ENCODE measurements at places on chromosomes 2 and 18.
A peak's percentile ranks its signal among the peaks of the same experiment; 100 is the strongest.

- no peak for DNase-seq
These were observed 255.1 kb downstream of the MYT1L start for GRCh38 chr2:2075875-2076529.

GRCh38 chr2:44578471-44579093, 216.8 kb downstream of the CAMKMT start:
- DNase-seq, result no peak

GRCh38 chr2:18244845-18245244, 315.6 kb downstream of the RDH14 start:
- DNase-seq, result peak; percentile 96

DNA sequence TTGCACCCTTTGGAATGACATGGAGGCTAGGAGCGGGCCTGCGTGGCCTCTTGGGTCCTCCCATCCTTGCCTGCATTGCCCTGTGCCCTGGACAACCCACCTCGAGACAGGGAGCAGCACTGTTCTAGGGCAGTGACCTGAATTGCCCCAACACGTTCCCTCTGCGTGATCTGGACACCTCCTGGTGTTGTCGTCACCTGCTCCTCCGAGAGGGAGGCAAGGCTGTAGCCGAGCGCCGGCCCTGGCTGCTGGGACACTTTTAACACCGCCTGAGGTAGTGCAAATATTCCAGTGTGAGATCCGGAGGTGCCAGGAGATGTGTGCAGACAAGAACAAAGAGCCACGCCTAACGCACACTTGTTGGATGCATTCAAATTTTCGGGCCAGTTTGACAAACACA, 131.5 kb downstream of the SMAD7 start:
- DNase-seq, result no peak

- no peak for DNase-seq
These were observed 667.2 kb downstream of the ZEB2 start for GRCh38 chr2:143852759-143853158.

DNA sequence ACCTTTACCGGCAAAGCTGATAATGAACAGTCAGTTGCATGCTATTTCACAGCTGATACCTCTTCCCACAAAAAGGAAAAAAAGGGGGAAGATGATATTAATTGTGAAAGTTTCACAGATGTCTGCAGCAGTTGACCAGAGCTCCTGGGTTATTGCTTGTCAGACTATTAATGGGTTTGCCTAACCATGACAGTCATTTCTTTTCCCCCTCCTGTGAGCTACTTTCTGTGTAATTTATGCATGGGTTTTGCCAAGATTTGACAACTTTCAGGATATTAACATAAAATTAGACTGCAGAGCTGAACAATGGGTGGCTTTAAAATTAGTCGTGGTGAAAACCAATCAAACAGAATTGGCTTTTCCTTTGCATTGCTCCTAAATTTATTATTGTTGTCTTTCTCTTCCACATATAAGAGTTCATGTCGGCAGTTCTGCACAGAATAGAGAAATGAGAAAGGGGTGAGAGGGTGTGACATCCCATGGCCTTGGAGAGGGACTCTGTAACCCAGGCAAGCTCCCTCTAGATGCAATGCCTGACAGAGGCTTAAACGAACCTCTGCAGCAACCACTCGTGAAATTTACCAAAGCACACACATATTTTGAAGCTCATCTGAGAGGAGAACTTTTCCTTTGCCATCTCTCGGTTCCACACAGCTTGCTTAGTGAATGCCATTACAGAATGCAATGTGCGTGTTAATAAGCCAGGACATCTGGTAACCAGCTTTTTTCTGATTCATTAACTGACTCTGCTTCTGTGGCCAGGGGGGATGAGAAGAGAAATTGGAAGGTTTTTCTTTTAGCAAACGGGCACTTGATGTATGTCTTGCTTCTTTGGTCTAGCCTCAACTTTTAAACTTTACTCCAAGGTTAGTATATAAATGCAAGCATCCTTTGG, 82.2 kb upstream of the ITGA4 start:
- no peak for DNase-seq

- DNase-seq, result no peak
These were observed 63.6 kb upstream of the DTNB start for GRCh38 chr2:25736899-25737515.

GRCh38 chr2:193679847-193680246, 1485.1 kb upstream of the TMEFF2 start:
- peak; percentile 18 for DNase-seq

GRCh38 chr2:111712940-111713515, 171.0 kb downstream of the ANAPC1 start:
- DNase-seq, result no peak

DNA sequence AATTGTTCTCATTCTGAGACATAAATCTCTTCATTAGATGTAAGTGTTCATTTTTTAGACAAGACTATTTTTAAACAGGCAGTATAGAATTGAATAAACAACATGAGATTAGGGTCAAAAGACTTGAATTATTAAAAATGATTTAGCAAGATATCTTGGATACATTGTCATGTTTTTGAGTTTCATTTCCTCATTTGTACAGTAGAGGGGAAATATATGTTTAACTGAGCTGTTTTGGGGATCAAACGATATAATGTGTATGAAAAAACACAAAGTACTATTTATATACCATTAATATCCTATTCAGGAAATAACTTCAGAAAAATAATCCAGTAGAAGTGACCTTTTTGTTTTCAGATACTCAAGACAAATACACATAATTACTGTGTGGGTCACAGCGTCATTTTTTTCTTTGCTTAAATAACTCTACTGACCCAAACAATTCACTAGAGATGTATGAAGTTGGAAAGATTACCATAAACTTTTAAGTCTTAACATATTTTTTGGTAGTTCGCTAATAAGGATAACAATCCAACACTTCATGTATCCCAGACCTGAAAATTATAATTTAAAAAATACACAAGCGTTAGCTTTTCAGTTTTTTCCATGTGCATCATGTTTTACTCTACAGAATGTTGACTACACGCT, 896 bp upstream of the ASXL3 start:
- DNase-seq, result no peak

GRCh38 chr2:207048416-207048815, 109.1 kb downstream of the CPO start:
- DNase-seq, result no peak

DNA sequence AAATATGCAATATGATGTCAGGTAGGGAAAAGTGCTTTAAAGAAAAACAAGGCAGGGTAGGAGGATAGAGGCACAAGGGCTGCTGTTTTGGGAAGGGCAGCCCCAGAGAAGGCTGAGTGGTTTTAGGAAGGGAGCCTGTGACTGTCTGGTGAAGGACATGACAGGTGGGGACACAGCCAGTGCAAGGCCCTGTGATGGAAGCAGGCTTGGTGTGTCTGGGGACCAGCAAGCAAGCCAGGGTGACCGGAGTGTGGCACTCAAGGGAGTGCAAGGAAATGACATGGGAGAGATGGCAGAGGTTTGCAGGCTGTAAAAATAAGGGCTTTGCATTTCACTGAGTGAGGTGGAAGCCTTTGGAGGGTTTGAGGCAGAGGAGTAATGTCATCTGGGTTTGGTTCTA, 62.0 kb downstream of the LTBP1 start:
- no peak for DNase-seq

GRCh38 chr2:229339618-229340017, 68.5 kb upstream of the PID1 start:
- no peak for DNase-seq
